Upper lobe of left lung (tissue), 6 donors: ENCODE measurements at places on chromosomes 2 and 18.

DNA sequence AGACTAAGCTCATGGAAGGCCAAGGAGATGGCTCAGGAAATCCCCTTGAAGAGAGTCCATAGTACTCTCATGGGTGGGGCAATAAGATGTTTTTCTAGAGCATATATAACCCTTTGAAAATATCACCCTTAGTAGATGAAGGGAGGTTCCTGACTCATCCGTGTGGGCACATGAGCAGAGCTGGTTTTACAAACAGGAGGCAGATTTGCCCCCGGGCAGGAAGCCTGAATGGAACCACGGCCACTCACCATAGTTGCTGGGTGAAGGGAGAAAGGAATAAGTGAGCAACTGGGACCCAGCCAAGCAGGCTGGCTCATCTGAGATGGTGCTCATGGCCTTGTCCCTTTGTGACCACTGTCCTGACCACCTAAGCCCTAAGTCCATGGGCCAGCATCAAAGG, 29.0 kb upstream of the MAPRE3 start:
- H3K27me3 ChIP-seq: no peaks in the 10 kb centered on the region
- no peak for DNase-seq
- H3K36me3 ChIP-seq: no peaks in the 10 kb centered on the region
- H3K27ac ChIP-seq: no peak overlapping the region

GRCh38 chr18:62372156-62372555, 47.0 kb downstream of the TNFRSF11A start:
- H3K36me3 ChIP-seq: no peaks in the 10 kb centered on the region
- H3K4me3 ChIP-seq: no peak overlapping the region
- H3K4me1 ChIP-seq: no peaks in the 10 kb centered on the region

DNA sequence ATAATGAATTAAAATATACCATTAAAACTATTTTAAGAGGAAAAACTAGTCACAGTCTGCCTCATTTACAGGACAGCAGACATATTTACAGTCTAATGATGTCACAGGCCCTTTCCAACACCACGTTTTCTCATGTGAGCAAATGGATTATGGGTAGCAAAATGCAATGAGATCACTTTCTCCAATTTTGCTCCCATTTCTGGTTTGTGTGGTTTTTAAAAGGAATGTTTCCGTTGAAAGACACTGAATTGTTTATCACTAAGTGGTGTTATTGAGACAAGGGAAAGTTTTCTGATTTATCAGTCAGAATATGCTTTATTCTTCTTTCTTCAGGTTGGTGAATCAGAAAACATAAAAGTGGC, 11.4 kb upstream of the NR4A2 start:
- no peak overlapping the region for H3K4me3 ChIP-seq
- no peak for DNase-seq
- no peak overlapping the region for H3K27ac ChIP-seq
- no peaks in the 10 kb centered on the region for H3K27me3 ChIP-seq
- no peaks in the 10 kb centered on the region for H3K36me3 ChIP-seq

- H3K4me1 ChIP-seq: peaks cover 15% of the 10 kb centered on the region
- no peak overlapping the region for H3K27ac ChIP-seq
- no peak for DNase-seq
- no peaks in the 10 kb centered on the region for H3K27me3 ChIP-seq
Measured at GRCh38 chr2:199743415-199744120, 107.4 kb downstream of the FTCDNL1 start.

DNA sequence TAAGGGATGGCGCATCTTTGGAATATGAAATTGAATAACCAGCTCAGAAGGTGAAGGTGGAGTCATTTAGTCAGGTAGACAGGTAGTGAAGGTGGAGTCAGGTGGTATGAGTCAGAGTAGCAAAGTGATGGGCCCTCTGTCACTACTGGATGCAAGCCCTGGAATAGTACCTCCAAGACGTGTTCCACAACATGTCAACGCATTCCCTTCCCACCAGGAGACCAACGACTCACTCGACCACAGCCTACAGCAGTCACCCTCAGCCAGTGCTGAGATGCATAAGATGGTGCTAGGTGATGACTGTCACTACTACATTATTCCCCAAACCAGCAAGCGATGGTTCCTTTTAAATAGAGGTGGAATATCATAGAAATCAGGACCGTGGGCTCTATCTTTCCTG, 6.8 kb downstream of the CPLX4 start:
- no peak overlapping the region for H3K4me3 ChIP-seq
- H3K4me1 ChIP-seq: peaks cover 11% of the 10 kb centered on the region
- H3K36me3 ChIP-seq: no peaks in the 10 kb centered on the region
- no peak for DNase-seq

- no peak overlapping the region for H3K4me3 ChIP-seq
- no peak for DNase-seq
- peaks cover 29% of the 10 kb centered on the region for H3K4me1 ChIP-seq
- H3K27me3 ChIP-seq: no peaks in the 10 kb centered on the region
- no peaks in the 10 kb centered on the region for H3K36me3 ChIP-seq
- no peak overlapping the region for H3K27ac ChIP-seq
Measured at GRCh38 chr2:182713601-182714000, 2.5 kb upstream of the DNAJC10 start.

DNA sequence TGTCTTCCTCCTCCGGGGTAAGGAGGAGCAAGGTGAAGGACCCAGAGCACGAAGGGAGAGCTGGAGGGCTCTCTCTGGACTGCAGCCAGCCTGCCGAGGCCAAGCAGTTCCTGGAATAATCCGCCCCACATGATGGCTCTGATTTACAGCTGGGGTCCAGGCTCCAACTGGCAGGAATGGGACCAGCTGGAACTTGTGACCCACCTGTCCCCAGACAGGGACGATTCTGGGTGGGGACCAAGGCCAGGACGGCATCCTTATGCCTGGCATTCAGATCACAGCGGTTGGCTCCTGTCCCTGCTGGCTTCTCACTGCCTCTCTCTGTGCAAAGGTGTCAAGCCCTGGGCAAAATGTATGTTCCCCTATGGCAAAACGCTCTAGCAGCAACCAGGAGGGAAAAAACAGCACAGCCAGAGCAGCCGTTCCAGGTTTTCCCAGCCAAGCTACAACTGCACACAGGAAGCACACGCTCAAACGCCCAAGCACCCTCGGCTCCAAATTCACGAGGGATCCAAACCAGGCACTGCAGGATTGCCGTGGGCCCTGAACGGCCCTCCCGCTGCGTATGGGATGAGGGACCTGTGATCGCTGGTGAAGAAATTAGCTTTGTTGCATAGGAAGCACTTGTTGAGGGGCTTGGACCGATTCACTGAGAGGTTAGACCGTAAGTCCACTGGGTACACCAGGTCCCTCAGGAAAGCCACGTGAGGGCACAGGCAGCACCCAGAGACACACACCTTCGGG, 35.8 kb downstream of the FAM178B start:
- H3K27ac ChIP-seq: no peak overlapping the region
- no peak overlapping the region for H3K4me3 ChIP-seq
- no peaks in the 10 kb centered on the region for H3K36me3 ChIP-seq
- H3K27me3 ChIP-seq: no peaks in the 10 kb centered on the region

DNA sequence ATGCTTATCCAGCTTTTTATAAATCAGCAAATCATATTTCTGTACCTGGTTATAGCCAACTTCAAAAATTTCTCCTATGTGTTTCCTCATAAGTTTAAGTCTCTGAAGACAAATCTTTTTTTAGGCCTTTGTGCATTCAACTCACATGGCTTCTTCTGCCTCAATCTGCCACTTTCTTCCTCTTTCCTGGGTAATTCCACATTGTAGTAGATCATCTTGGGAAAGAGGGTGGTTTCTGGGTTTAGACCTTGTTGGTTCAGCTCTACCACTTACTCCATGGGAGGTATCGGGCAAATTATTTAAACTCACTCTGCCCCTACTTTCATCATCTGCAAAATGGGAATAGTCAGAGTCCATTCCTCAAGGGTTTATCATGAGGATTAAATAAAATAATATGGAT, 707.0 kb upstream of the ZEB2 start:
- no peaks in the 10 kb centered on the region for H3K4me1 ChIP-seq
- no peak for DNase-seq
- no peaks in the 10 kb centered on the region for H3K36me3 ChIP-seq
- H3K4me3 ChIP-seq: no peak overlapping the region
- no peaks in the 10 kb centered on the region for H3K27me3 ChIP-seq
- H3K27ac ChIP-seq: no peak overlapping the region

DNA sequence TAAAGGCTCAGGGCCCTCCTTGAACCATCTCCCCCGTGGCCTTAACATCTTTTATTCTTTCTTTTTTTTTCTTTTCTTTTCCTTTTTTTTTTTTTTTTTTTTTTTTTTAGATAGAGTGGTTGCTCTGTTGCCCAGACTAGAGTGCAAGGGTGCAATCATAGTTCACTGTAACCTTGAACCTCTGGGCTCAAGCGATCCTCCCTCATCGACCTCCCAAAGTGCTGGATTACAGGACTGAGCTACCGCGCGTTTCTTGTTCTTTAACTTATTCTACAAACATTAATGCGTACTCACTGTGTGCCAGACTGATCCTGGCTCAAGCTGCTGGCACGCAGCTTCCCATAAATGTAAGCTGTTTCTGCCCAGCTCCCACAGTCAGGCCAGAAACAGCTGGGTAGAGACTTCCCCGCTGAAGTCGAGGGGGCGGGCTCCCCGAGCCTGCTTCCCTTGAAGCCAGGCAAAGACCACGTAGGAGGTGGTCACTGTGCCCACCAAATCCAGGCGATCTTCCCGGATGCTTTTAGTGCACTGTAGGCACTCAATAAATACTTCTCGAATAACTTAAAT, 29.2 kb upstream of the ATP6V1B1 start:
- no peaks in the 10 kb centered on the region for H3K36me3 ChIP-seq
- H3K4me1 ChIP-seq: peaks cover 11% of the 10 kb centered on the region
- DNase-seq: no peak
- no peak overlapping the region for H3K4me3 ChIP-seq
- H3K27me3 ChIP-seq: peaks cover under 1% of the 10 kb centered on the region
- no peak overlapping the region for H3K27ac ChIP-seq

GRCh38 chr2:54876764-54877163, 153.3 kb downstream of the EML6 start:
- H3K36me3 ChIP-seq: no peaks in the 10 kb centered on the region
- DNase-seq: no peak
- H3K27me3 ChIP-seq: no peaks in the 10 kb centered on the region
- H3K4me3 ChIP-seq: no peak overlapping the region
- H3K4me1 ChIP-seq: no peaks in the 10 kb centered on the region

- H3K4me1 ChIP-seq: no peaks in the 10 kb centered on the region
- no peak overlapping the region for H3K27ac ChIP-seq
- no peaks in the 10 kb centered on the region for H3K36me3 ChIP-seq
- DNase-seq: no peak
- no peaks in the 10 kb centered on the region for H3K27me3 ChIP-seq
Measured at GRCh38 chr2:143968860-143969259, 551.1 kb downstream of the ZEB2 start.

- no peak for DNase-seq
- H3K4me1 ChIP-seq: no peaks in the 10 kb centered on the region
- H3K4me3 ChIP-seq: no peak overlapping the region
- H3K27me3 ChIP-seq: no peaks in the 10 kb centered on the region
- peaks cover 22% of the 10 kb centered on the region for H3K36me3 ChIP-seq
- H3K27ac ChIP-seq: no peak overlapping the region
Measured at GRCh38 chr2:72182547-72182946, 34.9 kb upstream of the CYP26B1 start.

DNA sequence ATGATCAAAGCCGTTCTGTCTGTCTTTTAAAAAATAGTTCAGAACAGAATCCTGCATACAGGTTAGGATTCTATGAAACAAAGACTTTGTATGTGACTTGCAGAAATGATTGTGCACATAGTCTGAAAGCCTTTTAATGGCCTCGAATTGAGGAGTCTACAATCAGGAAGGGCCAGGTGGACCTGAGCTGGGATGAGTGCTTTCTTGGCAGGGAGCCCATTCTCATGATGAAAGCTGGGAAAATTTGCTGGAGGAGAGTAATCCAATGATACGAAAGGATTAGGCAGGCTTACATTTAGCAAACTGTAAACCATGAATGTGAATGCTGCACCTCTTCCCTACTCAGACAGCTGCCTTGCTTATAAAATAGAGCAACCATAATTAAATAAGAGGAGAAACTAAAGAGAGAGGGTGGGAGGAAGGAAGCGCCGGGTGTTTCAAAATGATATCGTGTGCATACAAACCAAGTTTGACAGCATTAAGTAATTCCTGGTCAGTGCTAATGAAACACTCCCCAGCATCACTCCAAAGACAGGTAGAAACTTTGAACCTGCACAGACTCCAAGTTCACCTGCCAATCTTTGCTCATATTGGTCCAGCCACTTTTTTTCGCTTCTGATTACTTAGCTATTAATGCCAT, 23.7 kb upstream of the CXCR4 start:
- peaks cover 5% of the 10 kb centered on the region for H3K4me1 ChIP-seq
- no peaks in the 10 kb centered on the region for H3K36me3 ChIP-seq
- H3K27me3 ChIP-seq: no peaks in the 10 kb centered on the region
- no peak overlapping the region for H3K27ac ChIP-seq

GRCh38 chr2:68478688-68479087, 11.3 kb downstream of the APLF start:
- no peaks in the 10 kb centered on the region for H3K27me3 ChIP-seq
- no peak overlapping the region for H3K27ac ChIP-seq
- DNase-seq: no peak
- no peaks in the 10 kb centered on the region for H3K36me3 ChIP-seq

DNA sequence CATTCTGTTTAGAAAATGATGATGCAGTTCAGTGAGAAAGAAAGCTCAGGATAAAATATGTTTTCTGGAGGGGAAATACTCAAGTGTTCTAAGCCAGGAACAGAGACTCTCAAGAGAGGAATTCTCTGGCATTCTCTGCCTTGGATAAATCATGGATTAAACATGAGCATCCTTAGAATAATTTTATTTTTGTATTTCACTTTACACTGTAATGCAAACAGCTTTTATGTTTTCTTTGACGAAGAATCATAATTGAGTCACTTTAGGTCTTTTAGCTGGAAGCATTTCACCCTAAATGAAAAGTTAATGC, 11.1 kb downstream of the GDF7 start:
- H3K36me3 ChIP-seq: peaks cover 4% of the 10 kb centered on the region
- no peak overlapping the region for H3K4me3 ChIP-seq
- no peak for DNase-seq

GRCh38 chr2:46849721-46850556, 65.7 kb downstream of the MCFD2 start:
- no peak overlapping the region for H3K4me3 ChIP-seq
- peak overlapping the region; percentile 90 for H3K27ac ChIP-seq
- H3K4me1 ChIP-seq: peaks cover 65% of the 10 kb centered on the region
- H3K36me3 ChIP-seq: no peaks in the 10 kb centered on the region

GRCh38 chr2:196173505-196173904, 2.1 kb upstream of the STK17B start:
- DNase-seq: no peak
- no peak overlapping the region for H3K27ac ChIP-seq
- H3K4me1 ChIP-seq: peaks cover 6% of the 10 kb centered on the region
- no peaks in the 10 kb centered on the region for H3K36me3 ChIP-seq
- H3K27me3 ChIP-seq: no peaks in the 10 kb centered on the region
- no peak overlapping the region for H3K4me3 ChIP-seq
